ENCODE measurements at places on chromosomes 1 and 21.

- DNase-seq: no peak
Measured at GRCh38 chr21:45142469-45143308, 68.3 kb downstream of the ADARB1 start.

GRCh38 chr1:173960625-173961024, 43.5 kb upstream of the SERPINC1 start:
- no peak for DNase-seq

DNA sequence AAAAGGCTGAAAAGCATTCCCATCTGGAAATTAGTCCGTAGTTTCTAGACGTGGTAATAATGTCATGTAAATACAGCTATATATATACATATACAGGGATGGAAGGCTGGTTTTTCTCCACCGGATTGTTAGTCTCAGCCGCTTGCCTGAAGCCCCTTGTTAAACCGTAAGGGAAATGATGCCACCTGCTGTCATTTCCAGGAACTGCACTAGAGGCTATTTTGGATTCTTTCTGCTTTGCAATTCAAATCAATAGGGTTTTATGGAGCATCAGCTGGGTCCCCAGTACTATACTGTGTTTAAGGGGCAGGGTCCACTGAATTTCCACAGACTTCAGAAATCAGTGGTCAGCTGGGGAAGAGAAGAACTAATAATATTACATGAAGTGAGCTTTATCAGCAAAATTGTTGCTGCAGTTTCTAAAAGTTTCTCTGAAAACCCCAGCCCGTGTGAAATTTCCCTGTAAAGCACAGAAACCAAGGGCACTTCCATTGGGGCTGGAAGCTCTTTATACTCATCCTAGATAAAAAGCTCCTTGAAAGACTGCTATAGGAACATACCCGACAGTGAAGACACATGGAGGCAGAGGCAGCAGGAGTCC, 33.8 kb upstream of the MPZL1 start:
- DNase-seq: peak; percentile 63

GRCh38 chr1:201561195-201561564, 22.3 kb downstream of the NAV1 start:
- no peak for DNase-seq

DNA sequence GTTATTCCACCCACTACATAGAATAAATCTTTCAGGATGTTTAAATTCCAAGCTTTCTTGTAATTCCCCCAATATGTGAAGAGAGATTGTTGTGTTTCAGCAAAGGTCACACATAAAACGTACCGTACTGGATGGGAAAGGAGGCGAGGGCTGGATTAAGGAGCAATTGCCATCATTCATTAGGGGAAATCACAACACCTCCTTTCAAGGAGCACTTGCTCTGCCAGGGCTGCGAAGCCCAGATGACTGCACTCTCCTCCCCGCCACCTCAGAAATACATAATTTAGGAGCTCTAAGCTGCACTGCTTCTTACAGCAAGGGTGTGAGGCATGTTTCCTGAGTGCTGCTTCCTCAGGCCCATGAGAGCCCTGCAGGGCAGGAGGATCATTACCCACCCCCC, 29.6 kb downstream of the MATN1 start:
- DNase-seq: no peak

- DNase-seq: no peak
Measured at GRCh38 chr1:152225678-152226077, 1.7 kb upstream of the HRNR start.

DNA sequence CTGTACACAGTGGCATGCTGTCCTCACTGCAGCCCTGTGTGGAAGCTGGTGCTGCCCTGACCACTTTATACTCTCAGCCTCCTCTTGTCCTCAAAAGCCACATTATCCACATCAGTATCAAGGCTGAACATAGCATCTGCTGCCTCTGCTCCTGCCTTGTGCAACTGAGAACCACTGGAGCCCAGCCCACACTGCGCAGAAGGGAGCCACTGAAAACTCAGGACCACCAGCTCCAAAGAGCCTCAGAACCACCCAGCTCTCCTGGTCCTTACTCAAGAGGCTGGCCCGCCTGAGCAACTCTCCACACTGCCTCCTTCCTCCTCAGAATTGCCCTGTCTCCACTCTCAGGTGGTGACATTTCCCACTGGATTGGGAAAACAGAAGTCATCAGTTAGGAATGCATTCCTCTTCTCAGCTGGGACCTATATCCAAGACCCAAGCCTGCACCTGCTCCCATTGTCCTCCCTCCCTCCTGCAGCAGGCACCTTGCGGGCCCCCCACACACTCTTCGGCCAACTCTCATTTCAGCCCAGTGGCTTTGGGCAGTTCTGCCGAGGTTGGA, 7.0 kb upstream of the KISS1 start:
- DNase-seq: no peak

DNA sequence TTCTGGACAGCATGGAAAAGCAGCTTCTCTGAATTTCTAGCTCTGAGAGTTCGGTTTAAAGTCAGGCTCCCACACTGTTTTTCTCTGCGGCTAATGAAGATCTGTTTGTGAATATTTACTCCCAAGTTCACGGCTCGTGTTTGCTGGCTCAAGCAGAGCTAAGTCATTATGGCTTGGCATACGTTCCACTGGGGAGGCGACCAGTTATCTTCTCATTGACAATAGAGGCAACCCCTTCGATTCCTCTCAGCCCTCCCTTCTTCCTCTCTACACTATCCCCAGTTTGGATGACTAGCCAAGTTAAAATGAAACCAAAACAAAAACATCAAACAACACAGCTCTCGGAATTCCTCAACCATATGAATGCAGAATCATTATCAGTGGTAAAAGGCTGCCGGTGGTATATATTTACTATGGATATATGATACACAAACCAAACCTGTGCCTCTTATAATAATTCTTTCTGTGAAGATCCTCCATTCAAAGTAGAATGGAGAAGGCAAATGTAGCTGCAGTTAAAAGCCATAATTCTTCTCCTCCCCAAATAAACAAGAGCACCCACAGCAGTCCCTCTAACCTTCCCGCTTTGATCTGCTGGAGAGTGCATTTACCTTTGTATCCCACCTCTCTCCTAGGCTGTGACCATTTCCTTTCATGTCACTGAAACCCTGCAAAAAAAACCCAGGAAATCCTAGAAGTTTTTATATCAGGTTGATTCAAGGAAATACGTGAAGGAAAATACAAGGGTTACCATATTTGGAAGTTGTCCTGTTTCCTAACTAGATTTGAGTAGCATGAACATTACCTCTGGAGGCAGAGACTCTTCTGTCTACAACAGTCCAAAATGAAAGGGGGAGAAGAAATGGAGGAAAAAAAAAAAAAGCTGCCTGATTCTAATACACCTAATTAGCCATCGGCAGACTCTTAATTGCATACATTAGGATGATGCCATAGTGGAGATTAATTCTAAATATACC, 108.3 kb upstream of the USH2A start:
- peak; percentile 24 for DNase-seq

DNA sequence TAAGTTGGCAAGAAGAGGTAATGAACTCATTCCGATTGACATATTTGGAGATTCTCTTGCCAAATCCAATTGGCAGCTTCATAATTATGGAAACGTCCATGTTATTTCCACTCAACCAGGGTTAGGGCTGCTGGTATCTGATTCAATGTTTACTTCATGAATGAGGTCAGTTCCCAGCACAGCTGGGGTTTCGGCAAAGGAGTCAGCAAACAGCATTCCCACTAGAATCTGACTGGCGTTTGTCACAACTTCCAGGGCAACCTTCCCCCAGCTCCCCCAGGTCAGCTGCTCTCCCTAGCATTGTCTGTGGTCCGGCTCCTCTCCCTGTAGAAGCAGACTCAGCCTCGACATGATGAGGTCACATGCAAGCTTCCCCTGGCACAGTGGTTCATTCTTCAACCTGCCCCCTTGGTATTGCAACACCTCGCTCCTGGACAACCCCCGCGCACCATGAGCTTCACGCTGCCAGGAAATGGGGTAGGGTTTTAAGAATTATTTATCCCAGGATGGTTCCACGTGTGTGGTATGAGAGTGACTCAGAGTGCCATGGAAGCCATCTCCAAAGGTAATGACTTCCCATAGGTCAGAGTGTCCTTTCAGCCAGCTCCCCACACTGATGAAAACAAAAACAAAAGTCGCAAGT, 100.7 kb upstream of the SLC25A33 start:
- peak; percentile 35 for DNase-seq

GRCh38 chr1:157113631-157114030, 14.0 kb upstream of the ETV3L start:
- no peak for DNase-seq

DNA sequence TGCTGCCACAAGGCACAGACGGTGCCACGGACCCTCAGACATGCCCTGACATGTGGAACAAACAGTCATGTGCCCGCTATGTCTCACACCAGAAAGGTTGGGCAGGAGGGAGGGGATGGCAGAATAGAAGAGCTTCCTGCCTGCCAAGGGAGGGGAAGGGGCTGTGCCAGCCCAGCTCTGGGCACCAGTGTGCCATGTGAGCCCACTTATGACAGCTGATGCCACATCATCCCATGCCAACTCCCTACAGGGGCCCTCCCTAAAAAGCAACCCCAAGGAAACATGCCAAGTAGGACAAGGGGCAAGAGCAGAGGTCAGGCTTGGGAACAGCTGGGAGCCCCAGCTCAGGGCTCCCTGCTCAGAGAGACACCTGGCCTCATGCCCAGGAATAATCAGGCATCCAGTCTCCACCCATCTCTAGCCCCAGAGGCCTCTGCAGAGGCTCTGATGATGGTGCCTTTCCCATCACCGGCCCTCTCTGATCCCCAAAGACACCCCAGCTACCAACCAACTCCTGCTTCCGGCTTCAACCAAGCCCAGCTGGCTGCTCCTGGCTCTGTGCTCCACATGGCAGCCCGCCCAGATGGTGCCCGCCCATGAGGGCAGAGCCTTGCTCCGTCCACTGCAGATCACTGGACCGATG, 10.3 kb downstream of the ADGRB2 start:
- DNase-seq: peak; percentile 96

DNA sequence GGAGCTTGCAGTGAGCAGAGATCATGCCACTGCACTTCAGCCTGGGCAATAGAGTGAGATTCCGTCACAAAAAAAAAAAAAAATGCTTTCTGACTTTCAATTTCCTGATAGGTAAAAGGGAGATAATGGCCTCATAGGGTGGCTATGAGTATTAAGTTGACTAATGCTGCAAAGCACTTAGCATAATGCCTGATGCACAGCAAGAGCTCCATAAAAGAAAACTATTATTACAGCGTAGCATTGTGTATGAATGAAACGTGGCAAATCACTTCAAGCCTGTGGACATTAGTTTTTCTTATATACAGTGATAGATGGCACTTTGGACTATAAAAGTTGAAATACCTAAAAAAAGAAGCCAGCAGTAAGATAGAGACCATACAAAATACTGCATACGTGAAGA, 16.8 kb downstream of the FNDC7 start:
- DNase-seq: no peak

DNA sequence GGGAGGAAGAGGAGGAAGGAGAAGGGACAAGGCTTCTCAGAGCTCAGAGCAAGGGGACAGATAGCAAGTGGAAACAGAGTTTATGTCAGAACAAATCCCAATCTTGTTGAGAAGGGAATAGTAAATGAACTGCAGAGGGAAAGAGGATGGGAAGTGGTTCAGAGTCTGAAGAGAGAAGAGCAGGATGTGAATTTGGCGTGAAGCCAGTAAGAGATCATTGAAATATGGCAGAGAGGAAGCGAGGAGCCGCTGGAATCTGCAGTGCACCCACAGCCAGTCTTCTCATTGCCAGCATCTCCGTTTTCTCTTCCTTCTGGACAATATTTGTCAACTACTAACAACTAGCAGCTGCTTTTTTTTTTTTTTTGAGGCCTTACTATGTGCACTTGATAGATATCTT, 19.1 kb downstream of the OLFML3 start:
- peak; percentile 18 for DNase-seq

All from NCI-H446 treated with DMSO at 0.1 percent for 48 hours (cell line).